ENCODE measurements at places on chromosomes 7 and 10.

- no peak for DNase-seq
These were observed 79.1 kb downstream of the PRTFDC1 start for GRCh38 chr10:24873281-24873683.

- no peak for DNase-seq
These were observed 18.4 kb downstream of the SLC18A2 start for GRCh38 chr10:117259279-117259678.

- DNase-seq: no peak
These were observed 961.5 kb downstream of the KCNMA1 start for GRCh38 chr10:76675951-76676587.

GRCh38 chr7:101125989-101126650 is 784 bp upstream of the SERPINE1 start:
- DNase-seq: peak; percentile 82

DNA sequence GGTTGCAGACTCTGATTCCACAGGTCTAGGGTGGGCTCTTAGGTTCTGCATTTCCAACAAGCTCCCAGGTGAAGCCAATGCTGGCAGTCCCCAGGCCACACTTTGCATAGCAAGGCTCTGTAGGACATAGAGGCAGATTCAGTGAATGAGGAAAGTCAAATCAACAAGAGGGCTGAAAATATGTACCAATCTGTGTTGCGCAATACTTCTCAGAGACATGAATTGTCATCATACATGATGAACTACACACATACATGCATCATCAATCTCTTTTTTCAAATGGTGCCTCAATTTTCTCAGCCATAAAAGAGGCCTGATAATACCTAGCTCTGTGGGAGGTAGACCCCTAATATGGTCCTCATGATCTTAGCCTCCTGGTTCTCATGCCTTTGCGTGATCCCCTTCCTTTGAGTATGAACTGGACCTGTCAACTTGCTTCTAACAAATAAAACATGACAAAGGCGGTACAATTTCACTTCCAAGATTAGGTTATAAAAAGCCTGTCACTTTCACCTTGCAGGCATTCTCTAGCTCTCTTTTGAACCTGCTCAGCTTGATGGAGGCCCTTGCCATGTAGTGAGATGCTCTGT is 49.0 kb downstream of the PIK3CG start:
- no peak for DNase-seq

GRCh38 chr10:33012306-33012705 is 54.3 kb upstream of the ITGB1 start:
- DNase-seq: no peak

DNA sequence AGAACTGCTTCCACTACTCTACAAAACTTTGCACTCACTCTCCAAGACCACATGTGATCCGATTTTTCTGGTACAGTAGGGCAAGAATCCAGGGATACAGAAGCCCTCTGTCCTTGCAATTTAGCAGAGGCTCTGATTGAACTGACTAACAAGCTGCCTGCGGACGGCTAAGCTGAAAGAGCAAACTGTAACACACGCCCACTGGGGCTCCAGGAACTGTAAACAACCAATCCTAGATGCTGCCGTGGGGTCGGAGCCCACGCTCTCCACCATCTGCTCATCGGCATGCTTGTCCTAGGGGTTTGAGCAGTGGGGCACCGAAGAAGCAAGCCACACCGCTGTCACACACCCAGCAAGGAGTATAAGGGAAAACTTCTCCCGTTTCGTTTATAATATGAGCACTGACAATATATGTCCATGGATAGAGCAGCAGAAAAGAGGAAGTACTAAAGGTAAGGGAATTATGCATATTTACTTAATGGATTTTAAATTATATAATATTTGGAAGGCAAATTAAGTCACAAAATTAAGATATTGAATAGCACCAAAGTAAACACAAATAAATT is 634.4 kb upstream of the POT1 start:
- DNase-seq: no peak

- DNase-seq: no peak
These were observed 660.9 kb downstream of the SDK1 start for GRCh38 chr7:3961857-3962503.

GRCh38 chr10:123203393-123204126 is 49.4 kb downstream of the BUB3 start:
- no peak for DNase-seq

DNA sequence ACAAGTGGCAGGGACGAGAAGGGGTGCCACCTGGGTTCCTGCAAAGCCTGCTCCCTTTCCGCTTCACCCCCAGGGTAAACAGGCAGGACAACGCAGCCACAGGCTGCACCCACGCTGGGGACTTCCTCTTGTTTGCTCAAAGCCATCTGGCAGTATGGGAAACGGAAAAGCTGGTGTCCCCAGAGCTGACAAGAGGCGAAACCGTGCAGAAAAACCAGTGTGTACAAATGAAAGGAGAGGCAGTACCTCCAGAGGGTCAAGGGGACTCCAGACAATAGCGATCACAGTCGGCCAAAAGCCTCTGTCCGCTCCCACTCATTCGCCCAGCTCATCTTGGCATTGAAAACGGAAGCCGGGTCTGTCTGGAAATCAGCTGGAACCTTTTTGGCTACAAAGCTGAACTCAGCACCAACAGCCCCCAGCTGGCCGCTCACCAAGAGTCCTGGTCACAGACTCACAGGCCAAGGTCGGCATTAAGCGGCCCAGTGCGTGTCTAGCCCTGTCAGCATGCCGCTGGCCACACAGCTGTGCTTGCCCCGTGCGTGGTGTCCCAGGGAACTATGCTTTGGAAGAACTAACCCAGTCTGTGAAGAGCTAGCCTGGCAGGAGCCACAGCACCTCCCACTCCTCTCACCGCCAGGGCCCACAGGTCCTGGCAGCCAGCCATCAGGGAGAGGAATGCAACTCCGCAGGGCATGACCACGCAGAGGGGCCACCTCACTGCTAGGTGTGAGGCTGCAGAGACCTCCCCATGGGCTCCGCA is 10.4 kb downstream of the TNS3 start:
- peak; percentile 82 for DNase-seq

GRCh38 chr7:8121243-8121642 is 140.7 kb downstream of the ICA1 start:
- no peak for DNase-seq

GRCh38 chr10:51108406-51108805 is 34.1 kb downstream of the PRKG1 start:
- DNase-seq: no peak

DNA sequence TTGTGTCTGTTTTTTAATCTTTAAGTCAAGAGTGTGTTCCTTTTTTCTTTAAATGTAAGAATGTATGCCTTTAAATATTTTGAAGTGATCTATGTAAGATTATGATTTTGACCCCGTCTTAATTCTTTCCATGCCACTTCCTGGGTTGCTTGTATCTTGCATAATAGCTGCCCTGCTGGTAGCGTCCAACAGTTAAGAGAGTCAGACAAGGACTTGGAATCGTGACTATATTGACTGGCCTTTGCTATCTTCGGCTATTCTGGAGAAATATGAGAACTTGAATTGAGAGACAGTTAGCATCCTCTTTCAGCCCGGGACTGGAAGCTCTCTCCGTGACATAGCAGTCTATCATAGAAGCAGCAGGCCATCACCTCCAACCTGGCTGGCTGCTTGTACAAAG is 13.0 kb downstream of the NRP1 start:
- DNase-seq: no peak

DNA sequence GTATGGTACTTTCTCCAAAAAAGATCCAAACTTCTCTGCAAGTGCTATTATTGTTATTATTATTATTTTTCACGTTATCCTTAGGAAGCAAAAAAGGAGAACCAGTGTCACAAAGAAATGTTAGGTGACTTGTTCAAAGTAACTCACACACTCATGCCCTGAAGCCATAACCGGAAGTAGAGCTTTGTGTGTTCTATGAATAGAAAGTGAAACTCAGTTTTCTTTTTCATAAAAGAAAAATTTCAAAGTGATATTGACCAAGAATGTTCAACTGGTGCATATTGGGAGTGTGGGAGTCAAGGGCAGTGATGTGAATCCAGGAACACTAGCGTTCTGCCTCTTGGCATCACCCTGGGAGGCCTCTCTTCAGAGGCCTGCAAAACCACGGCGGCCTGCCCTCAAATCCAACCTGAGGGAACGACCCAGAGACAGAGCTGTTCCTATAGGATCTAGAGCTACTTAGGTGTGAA is 106.1 kb downstream of the PRKCQ start:
- no peak for DNase-seq

DNA sequence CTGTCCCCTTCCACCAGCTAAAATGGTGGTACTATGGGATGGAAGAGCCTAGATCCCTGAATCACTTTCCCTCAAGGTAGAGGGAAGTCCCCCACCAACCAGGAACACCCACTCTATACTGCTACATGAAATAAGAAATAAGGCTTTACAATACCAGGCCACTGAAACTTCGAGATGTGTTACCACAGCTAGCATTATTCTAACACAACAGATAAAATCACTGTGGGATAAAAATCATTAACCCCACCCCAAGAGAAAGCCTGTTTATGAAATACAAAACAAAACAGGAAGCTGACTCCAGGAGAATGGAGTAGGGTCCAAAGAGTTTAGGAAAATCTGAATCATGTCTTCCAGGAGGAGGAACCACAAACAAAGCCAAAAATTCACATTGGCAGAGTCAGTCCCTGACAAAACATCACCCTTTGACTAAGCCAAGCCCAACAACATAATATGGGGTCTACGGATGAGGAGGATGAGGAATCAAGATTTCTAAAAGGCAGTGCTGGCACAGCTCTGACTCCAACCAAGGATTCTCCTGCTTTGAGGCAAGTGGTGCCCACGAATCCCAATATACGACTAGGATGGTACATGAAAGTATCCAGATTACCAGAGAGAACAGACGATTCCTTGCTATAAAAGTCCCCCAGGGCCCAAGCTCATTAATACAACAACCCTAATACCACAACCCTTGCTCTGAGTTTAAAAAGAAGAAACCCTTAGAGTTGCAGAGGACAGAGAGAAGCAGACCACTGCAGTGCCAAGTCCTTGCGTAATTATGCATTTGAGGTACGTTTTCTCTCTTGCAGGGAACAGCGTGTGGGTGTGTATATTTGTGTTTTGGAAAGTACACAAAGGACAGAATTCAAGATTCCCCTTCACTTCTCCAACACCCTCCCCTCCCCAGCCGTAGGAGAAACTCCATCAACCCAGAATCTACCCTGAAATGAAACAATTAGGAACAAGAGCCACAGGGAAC is 23.7 kb downstream of the XPNPEP1 start:
- no peak for DNase-seq

DNA sequence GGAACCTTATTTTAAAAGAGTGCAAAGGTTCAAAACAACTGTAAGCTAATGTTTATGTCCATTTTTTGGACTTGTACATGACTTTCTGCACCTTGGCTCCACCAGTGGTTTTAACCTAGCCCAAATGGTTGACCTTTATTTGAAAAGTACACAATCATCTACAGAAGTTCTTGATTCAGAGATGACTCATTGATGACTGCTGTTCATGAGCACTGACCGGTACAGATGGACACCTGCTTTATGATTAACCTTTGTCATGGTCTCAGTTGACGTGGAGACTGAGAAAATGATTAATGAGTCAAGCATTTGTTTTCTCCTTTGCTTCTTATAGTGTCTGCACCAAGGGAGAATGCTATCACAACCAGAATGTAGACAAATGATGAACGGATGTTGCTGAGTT is 55.7 kb upstream of the PTER start:
- DNase-seq: no peak

DNA sequence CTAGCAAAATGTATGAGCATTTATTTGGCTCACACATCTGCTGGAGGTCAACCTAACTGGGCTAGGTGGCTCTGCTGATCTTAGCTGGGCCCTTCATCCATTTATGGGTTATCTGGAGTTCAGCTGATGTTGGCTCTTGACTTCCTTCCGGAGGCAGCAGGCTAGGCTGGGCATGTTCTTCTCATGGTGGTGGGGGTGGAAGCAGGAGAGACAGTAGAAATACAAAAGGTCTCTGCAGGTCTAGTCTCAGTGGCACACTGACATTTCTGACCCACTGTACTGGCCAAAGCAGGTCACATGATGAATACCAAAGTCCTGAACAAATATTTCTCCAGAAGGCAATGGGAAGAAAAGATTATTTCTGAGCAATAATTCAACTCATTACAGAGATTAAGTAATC is 334.6 kb downstream of the CRPPA start:
- DNase-seq: no peak

GRCh38 chr7:111137296-111138192 is 46.6 kb downstream of the LRRN3 start:
- no peak for DNase-seq

- DNase-seq: no peak
These were observed 22.7 kb upstream of the AGFG2 start for GRCh38 chr7:100516135-100516812.

- no peak for DNase-seq
These were observed 25.6 kb upstream of the GALNTL5 start for GRCh38 chr7:151930695-151931094.

DNA sequence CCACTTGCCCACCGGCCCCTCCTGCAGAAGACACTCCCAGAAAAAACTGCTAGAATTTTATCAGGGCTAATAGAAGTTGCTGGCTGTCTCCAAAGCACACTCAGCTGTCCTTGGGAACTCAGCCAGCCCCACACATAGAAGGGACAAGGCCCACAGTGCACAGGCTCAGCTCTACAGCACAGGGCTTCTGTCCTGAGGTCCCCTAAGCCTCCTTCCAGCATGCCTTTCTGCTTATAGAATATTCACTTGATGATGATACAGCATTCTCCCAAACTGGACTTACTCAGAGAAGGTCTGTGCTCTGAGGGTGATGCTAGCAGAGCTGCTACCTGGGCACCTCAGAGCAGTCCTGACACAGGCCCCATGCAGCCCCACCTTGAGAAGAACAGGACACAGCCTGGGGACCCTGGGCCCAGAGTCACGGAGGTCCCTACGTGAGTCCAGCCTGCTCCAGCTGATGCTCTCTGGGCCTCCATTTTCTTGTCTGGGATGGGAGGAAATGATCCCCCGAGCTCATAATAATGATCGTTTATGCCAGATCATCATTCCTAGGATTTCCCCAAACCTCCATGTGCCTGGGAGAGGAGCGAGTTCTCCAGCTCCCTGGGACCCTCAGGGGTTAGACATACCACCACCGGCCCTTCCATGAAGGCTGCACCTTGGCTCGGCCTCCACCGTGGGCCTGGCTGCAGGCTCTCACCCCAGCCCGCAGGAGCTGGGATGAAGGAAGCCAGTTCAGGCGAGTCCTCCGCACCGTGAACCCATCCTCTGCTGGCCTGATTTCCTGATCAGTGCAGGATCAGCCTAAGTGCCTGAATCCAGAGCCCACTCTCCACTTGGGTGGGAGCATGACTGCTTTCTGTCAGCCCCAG is 145.6 kb downstream of the ZNF248 start:
- DNase-seq: no peak

- DNase-seq: no peak
These were observed 151.4 kb upstream of the FERD3L start for GRCh38 chr7:19296617-19297016.

DNA sequence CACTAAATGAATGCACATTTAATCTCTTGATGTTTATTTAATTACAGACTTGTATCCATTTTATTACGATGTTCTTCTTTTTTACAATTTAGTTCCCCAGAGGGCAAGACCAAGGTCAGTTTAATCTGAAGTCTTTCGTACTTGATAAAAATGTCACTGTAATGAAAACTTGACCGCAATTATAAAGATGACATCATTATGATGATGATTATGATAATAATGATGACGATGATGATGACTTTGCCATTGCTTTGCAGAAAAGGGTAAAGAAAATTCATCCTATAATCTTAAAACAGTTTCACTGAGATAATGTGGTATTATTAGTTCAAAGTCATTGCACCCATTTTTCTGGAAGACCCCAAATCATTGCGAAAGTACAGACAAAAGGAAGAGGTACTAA is 290.1 kb downstream of the NEBL start:
- no peak for DNase-seq

Data from RWPE2 (cell line).